ENCODE measurements at places on chromosomes 7 and 10. TPM values are rescaled to one million over a fixed set of nuclear protein-coding genes. Genes with fewer than 3 reads are reported as not detected.

Gene SCD
- 155 TPM for total RNA-seq

Gene CRYGN
- total RNA-seq: not detected

Gene EXOC4
- 24.3 TPM for total RNA-seq

Gene LSM8
- 39.1 TPM for total RNA-seq

Gene PHYHIPL
- 0.53 TPM for total RNA-seq

Measured in A549 treated with AZD2906 at 1 μM for 4 hours (cell line).